GM23248 (cell line): ENCODE measurements at places on chromosomes 5 and 9.

GRCh38 chr5:167816354-167816753 lies 475.1 kb upstream of the WWC1 start:
- H3K4me1 ChIP-seq, result peaks cover 75% of the 10 kb centered on the region
- peak; percentile 66 for DNase-seq
- H3K4me3 ChIP-seq, result no peak overlapping the region
- no peaks in the 10 kb centered on the region for H3K36me3 ChIP-seq
- no peaks in the 10 kb centered on the region for H3K27me3 ChIP-seq

GRCh38 chr5:14305045-14305444 lies 161.9 kb downstream of the TRIO start:
- peak; percentile 92 for DNase-seq
- peak overlapping the region; percentile 73 for H3K27ac ChIP-seq
- no peaks in the 10 kb centered on the region for H3K27me3 ChIP-seq
- peaks cover 23% of the 10 kb centered on the region for H3K4me1 ChIP-seq
- no peak overlapping the region for H3K4me3 ChIP-seq

DNA sequence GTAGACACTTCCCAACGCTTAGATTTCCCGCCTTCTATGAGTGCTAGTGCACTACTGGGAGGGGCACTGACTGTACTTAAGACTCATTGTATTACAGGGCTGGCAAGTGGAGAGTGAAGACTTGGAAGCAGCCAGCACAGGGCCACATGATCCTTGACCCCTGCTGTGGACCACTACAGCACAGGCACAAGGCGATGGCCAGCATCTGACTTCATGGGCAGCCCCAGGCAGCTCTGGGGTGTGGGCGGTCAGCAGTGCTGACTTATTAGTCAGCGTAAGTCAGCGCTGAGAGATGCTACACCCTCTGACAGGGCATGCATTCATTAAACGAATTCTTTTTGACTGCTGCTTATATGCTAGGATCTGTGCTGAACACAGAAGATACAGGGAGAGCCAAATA lies 9.3 kb downstream of the SLC46A2 start:
- DNase-seq, result peak; percentile 92
- H3K27ac ChIP-seq, result peak overlapping the region; percentile 35
- H3K4me3 ChIP-seq, result no peak overlapping the region
- 0 out of 2 replicates have a peak, but pooled peaks cover 6% of the 10 kb centered on the region for H3K36me3 ChIP-seq
- no peaks in the 10 kb centered on the region for H3K27me3 ChIP-seq

GRCh38 chr5:171201310-171201709 lies 107.7 kb upstream of the TLX3 start:
- no peaks in the 10 kb centered on the region for H3K36me3 ChIP-seq
- no peak overlapping the region for H3K27ac ChIP-seq
- no peak overlapping the region for H3K4me3 ChIP-seq
- H3K4me1 ChIP-seq, result no peaks in the 10 kb centered on the region

DNA sequence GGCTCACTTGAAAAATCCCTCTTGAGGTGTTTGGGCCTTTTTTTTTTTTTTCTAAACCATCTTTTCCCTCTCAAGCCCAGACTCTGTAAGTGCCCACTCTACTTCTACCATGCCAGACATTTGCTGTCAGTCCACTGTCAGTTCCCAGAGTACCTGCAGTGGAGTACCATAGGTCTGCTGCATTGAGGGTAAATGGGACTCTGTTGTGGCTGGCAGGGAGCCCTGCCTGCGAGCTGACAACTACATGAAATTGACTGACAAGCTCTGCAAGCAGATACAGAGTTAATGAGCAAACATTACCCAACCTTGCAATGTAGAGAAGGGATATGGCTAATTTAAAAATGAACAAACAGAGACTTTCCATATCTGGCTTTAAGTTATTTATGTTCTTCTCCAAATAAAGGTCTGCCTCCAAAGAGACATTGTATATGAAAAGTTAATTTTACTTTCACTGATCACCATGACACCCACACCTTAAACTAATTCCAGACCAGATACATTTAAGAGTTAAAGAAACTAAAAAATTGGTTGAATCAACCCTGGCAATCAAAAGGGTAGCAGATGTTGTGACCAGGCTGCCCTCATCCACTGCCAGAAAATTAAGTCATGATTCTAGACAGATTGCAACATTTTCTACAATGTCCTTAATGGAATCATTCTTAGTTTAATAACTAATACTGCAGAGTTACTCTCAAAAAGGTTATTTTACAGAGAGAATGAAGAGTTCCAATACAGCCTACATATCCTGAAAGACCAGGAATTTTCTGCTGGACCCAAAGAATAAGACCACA lies 100.4 kb upstream of the PAM start:
- no peaks in the 10 kb centered on the region for H3K27me3 ChIP-seq
- peaks cover 9% of the 10 kb centered on the region; the same call in 1 of the 2 replicates for H3K4me1 ChIP-seq
- DNase-seq, result peak; percentile 58
- H3K4me3 ChIP-seq, result no peak overlapping the region
- no peaks in the 10 kb centered on the region for H3K36me3 ChIP-seq
- no peak overlapping the region for H3K27ac ChIP-seq

DNA sequence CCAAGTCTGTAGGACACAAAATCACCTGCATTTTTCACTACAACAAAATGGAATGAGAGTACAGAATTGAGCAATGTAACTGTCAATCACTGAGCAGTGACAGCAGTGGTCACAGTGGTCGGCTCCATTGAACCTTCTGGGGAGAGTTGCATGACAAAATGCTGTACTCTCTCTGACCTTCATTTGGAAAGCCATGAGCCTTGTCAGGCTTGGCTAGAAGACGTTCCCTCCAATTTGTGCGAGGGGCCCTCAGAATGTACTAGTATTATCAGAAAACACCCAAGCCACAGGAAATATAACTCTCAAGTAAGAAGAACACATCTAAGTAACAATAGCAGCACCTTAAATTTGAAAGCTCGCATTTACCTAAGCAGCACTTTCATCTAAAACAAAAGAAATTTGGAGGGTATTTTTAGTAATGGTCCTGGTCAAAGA lies 425.6 kb upstream of the MEF2C start:
- H3K36me3 ChIP-seq, result no peaks in the 10 kb centered on the region
- H3K4me1 ChIP-seq, result peaks cover 13% of the 10 kb centered on the region
- H3K27ac ChIP-seq, result no peak overlapping the region
- no peak overlapping the region for H3K4me3 ChIP-seq
- H3K27me3 ChIP-seq, result no peaks in the 10 kb centered on the region

DNA sequence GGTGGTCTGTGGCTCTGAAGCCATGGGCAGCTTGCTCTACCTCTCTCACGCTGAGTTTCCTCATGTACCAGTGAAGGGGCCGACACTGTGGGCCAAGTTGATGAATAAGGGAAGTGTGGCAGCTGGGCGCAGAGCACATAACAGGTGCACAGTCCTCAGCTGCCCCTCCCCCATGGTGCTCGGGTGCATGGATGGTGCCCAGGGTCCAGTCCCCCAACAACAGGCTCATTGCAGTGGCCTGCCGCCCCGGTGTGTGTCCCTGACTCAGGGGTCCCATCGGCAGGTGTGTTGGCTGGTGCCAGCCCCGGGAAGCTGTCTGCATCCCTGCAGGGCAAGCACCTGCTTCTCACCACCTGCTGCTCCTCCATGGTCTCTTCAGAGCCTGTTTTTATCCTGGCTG lies 36.6 kb downstream of the COL5A1 start:
- peaks cover 35% of the 10 kb centered on the region for H3K4me1 ChIP-seq
- no peaks in the 10 kb centered on the region for H3K36me3 ChIP-seq
- H3K27ac ChIP-seq, result no peak overlapping the region
- DNase-seq, result no peak
- H3K27me3 ChIP-seq, result no peaks in the 10 kb centered on the region

- no peaks in the 10 kb centered on the region for H3K27me3 ChIP-seq
- no peak overlapping the region for H3K27ac ChIP-seq
- H3K36me3 ChIP-seq, result no peaks in the 10 kb centered on the region
- H3K4me1 ChIP-seq, result no peaks in the 10 kb centered on the region
- no peak overlapping the region for H3K4me3 ChIP-seq
Observed at GRCh38 chr5:74903165-74903787, 37.1 kb upstream of the FAM169A start.

DNA sequence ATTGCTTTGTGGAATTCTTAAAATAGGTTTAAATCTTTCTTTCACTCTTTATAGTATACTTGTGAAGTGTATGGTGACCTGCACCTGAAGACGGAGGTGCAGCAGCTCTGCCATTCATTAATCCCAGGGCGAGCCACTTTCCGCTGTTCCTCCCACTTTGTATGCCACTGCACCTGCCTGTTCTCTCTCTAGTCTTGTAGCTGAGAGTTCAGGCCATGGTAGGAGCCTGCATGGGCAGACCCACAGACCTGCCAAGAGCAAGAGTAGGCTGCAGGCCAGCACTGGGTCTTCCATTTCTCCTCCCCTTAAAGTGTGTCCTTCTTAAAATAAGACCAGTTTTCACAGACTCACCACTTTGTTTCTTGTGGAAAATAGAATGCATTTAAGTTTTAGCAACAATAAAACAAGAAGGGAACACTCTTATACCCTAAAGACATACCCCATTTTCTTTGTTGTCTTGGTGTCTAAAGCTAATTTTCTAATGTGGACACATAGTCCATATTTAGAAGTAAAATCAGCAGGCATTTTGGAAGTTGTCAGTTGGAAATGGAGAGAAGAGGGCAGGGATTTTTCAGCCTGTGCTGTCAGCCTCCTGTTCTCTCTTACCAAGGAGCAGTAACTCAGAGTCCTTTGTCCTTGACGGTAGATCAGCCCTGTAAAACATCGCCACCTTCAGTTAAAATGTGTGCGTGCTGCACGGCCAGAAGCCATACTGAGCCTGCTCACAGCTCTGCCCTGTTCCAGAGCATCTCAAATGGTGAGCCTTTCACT lies 103.2 kb downstream of the SNCAIP start:
- H3K4me3 ChIP-seq, result no peak overlapping the region
- no peaks in the 10 kb centered on the region for H3K27me3 ChIP-seq
- DNase-seq, result peak; percentile 75
- H3K36me3 ChIP-seq, result no peaks in the 10 kb centered on the region
- 0 out of 2 replicates have a peak, but pooled peaks cover 2% of the 10 kb centered on the region for H3K4me1 ChIP-seq

DNA sequence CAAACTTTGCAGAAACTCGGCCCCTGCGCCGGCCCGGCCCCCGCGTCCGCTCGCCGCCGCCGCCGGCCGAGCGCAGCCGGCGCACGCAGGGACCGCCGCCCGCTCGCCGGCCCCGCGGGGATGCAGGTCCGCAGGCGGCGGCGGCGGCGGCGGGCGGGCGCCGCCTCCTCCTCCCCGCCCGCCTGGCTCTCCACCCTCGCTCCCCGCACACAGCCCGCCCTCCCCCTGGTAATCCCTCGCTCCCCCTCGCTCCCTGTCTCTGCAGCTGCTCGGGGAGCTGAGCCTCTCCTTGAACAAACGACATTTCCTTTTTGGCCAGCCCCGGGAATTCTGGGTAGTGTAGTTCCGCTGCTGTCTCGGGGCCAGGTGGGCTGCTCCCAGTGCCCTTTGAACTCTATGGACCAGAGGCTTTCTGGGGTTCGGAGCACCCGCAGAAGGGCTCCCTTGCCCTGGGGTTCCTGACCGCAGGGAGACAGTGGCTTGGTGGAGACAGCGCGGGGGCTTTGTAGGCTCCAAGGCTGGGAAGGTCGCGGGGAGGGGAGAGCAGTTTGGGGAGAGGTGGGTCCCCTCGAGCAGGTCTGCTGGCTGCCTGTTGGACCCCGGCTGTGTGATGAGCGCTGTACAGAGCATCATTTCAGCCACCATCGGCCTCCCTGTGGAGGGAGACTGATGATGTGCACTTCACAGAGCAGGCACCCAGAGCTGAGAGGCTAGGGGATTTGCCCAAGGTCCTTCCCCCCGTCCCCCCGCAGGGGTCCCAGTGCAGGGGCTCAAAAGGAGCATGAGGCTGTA lies 1.8 kb upstream of the FAM78A start:
- peaks cover 26% of the 10 kb centered on the region for H3K27me3 ChIP-seq
- no peak overlapping the region for H3K27ac ChIP-seq
- DNase-seq, result peak; percentile 88
- H3K4me1 ChIP-seq, result no peaks in the 10 kb centered on the region

GRCh38 chr9:113542006-113542405 lies 78.5 kb downstream of the RGS3 start:
- no peak for DNase-seq
- H3K4me3 ChIP-seq, result no peak overlapping the region
- no peaks in the 10 kb centered on the region for H3K27me3 ChIP-seq

DNA sequence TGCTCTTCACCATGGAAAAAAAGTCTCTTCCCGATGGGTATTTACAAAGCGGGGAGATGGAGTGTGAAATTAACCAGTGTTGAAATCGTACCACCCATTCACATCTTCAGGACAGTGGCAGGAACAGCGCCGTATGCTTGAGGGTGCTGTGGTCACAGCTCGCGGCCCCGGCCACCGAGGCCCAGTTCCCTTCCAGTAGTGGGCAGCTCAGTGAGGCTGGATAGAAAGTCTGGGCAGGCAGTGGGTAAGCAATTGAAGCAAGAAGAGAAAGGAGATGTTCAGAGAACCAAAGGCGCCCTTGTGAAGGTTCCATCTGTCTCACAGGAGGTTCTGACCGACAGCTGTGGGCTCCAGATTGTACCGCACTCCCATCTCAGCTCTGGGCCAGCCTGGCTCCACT lies 59.1 kb downstream of the SECISBP2 start:
- DNase-seq, result no peak
- no peak overlapping the region for H3K27ac ChIP-seq
- no peaks in the 10 kb centered on the region for H3K27me3 ChIP-seq
- H3K4me3 ChIP-seq, result no peak overlapping the region
- H3K4me1 ChIP-seq, result no peaks in the 10 kb centered on the region

DNA sequence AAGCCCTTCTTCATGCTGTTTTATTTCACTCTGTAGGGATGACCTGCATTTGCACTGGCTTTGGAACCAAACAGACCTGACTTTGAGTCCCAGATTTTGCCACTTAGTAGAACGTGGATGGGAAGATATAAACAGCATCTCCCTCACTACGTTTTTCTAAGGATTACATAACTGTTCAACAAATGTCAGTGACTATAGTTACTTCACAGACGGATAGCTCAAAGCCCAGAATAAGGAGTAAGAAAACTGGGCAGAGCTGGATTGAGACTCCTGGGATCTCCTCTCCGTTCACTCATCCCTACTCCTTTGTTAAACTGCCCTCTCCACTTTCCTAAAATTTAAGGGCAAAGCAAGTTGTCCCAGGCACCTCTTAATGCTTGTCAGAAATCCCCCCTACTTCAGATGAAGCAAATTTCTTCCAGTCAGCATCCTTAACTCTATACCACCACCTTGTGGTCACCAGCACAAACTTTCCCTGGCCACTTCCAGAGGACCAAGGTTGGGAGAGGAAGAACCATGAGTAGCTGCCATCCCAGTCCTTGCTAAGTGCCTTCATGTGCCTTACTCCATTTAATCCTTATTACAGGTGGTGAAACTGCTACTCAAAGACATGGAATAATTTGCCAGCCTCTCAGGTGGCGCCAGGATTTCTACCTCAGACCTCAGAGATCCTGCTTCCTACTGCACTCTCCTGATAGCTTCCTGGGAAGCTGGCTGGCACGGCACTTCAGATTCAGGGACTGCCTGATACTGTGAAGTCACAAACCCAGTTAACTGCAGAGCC lies 38.4 kb downstream of the EGR1 start:
- no peak overlapping the region for H3K4me3 ChIP-seq
- H3K27me3 ChIP-seq, result no peaks in the 10 kb centered on the region
- H3K4me1 ChIP-seq, result peaks cover 40% of the 10 kb centered on the region
- DNase-seq, result peak; percentile 80
